ENCODE measurements at places on chromosomes 12 and 14. TPM values are rescaled to one million over a fixed set of nuclear protein-coding genes. Genes with fewer than 3 reads are reported as not detected.

CLEC1A gene
- 0.50 TPM for total RNA-seq

LRP1-AS gene
- not detected for total RNA-seq

CLSTN3 gene
- total RNA-seq: 60.6 TPM

HEBP1 gene
- 6.9 TPM for total RNA-seq

FAM161B gene
- 1.1 TPM for total RNA-seq

IAPP gene
- not detected for total RNA-seq

All from H4 (cell line).